ENCODE measurements at places on chromosomes 3 and 15. TPM values are rescaled to one million over a fixed set of nuclear protein-coding genes. Genes with fewer than 3 reads are reported as not detected.

SERPINI2 gene
- not detected for total RNA-seq

MYO5C gene
- total RNA-seq: 0.24 TPM

MYO9A gene
- total RNA-seq: 21.3 TPM

DNA sequence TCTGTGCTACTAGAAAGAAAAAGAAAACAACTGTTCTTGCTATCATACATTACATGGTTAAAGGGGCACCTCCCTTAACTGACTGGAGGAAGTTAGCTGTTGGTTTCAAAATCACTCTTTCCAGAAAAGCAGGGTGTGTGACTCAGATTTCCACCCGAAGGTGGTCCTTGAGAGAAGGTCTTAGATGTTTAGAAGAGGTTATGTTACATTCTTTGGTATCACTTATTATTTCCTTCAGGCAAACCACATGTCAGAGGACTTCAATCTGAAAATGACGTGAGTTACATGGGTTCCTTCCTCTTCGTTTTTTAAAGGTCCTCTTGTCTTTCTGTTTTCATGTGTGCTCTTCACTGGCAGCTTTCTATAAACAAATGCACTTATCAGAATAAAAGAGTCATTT, 307.9 kb upstream of the CBLB start:
- DNase-seq: peak; percentile 91

- no peak for DNase-seq
These were observed 466.4 kb downstream of the DIPK2A start for GRCh38 chr3:144437989-144438388.

MYLK gene
- total RNA-seq: 0.21 TPM

SPINK8 gene
- not detected for total RNA-seq

- no peak for DNase-seq
These were observed 112.9 kb downstream of the SEC22A start for GRCh38 chr3:123314359-123315270.

ONECUT1 gene
- total RNA-seq: not detected

- no peak for DNase-seq
These were observed 87.2 kb downstream of the USP13 start for GRCh38 chr3:179739816-179740594.

CCDC191 gene
- 0.66 TPM for total RNA-seq

DNA sequence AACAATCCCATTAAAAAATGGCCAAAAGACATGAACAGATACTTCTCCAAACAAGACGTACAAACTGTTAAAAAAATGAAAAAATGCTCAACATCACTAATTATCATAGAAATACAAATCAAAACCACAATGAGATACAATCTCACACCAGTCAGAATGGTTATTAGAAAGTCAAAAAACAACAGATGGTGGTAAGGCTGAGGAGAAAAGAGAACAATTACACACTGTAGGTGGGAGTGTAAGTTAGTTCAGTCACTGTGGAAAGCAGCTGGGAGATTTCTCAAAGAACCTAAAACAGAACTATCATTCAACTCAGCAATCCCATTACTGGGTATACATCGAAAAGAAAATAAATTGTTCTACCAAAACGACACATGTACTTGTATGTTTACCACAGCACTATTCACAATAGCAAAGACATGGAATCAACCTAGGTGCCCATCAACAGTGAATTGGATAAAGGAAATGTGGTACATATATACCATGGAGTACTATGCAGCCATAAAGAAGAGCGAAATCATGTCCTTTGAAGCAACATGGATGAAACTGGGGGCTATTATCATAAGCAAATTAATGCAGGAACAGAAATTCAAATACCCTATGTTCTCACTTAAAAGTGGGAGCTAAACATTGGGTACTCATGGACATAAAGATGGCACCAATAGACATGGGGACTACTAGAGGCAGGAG, 51.5 kb downstream of the MYO1E start:
- no peak for DNase-seq

RAB7A gene
- total RNA-seq: 361 TPM

DNA sequence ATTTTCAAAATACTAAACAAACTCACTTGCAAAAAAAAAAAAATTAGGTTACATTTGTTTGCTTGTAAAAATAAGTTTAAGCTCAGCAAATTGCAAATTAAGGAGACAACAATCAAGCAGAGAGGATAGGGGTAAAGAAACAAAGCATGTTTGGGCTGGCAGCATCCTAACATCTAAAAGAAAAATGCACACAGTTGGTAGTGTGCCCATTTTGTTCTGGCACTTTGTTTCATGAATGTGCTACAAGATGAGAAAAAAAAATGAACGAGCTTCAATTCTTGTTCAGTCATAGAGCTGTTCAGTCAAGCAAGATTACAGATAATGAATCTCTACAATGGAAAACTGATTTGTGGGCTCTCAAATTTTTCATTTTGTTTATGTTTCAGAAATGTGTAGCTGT, 17.7 kb upstream of the ZBBX start:
- DNase-seq: no peak

GRCh38 chr3:65483480-65483879, 555.2 kb downstream of the MAGI1 start:
- no peak for DNase-seq

GRCh38 chr15:61383421-61383820, 154.3 kb upstream of the RORA start:
- no peak for DNase-seq

DNA sequence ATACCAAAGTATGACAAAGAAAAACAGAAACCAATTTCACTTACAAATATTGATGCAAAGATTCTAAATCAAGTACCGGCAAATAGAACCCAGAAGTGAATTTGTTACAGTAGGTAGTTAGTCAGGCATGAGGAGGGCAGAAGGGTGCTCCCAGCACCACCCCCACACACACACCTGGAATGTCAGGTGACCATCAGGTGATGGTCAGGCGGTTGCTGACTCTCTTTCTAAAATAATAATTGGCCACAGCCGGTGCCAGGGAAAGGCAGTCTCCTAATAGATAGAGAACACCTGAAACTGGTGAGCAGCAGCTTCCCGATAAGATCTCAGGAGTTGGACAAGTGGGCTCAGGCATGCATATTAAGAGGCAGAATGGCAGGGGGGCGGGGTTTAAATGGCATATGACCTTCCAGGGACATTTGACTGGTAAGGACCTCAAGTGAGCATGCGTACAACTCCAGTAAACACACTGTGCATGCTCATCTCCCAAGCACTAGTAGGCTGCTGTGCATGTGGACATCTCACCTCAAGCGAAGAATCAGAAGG, 131.1 kb downstream of the ANO10 start:
- no peak for DNase-seq

EID1 gene
- 192 TPM for total RNA-seq

DNA sequence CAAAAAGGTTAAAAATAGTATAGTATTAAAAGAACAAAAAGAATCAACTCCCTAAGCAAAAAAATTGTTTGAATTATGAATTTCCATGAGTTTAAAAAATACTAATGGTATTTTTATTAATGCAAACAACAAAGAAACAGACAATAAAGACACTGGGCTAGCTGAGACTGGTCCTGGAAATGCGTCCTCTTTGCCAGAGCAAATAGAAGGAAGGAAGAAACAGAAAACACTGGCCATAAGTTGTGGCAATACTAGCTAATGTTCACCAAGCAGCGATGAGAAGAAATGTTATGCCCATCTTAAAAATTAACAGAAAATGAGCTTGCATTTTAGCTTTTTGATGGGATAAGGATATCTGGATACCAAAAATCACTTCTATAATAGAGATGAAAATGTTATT, 88.6 kb downstream of the TBL1XR1 start:
- DNase-seq: no peak

GRCh38 chr3:154428286-154429206, 1.4 kb downstream of the GPR149 start:
- no peak for DNase-seq

GRCh38 chr3:62539762-62540161, 166.4 kb upstream of the FEZF2 start:
- DNase-seq: no peak

GOLGA6L9 gene
- total RNA-seq: 1.5 TPM

DNA sequence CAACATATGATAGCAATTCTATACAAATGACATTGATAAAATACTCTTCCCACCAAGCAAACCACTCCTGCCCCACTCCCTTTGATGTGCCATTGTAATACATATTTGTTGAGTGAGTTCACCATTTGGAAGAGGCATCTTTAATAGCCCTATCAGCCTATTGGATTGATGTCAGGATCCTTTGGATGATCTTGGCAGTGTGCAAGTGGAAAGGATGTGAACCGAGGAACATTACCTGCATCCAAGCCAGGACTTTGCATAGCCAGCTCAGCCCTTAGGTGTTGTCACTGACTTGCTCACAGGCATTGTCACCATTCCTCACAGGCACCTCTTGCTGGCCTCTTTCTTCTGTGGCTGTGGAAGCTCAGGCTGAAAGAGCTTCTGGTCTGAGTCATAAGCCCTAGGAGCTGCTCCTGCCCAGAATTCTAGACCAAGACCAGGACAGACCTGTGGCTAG, 16.5 kb upstream of the TIMP4 start:
- DNase-seq: no peak

DNA sequence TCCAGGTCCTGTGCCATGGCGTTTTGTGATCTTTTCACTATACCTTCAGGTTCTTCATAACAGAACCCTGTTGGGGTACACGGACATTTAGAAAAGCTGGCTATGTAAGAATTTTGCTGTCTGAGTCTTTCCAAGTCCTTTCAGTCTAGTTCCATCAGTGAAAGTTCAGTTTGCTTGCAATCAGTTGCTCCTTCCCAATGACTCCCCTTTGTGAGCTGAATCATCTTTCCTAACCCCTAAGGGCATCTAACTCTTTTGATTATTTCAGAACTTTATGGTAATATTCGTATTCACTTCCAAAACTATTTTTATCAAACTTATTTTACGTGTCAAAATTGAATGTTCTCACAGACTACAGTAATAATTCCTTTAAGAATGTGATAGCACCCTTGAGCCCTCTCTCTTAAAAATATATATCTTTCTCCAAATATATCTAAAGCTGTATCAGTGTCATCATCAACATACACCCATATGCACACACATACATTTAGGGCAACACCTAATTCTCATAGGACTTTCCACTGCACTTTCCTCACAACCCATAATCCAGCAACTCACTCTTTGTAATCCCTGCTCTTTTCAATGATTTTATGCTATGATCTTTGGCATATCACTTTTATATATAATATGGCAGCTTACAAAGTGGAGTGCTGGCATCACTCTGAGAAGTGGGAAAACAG, 263.7 kb downstream of the GBE1 start:
- DNase-seq: no peak

- DNase-seq: no peak
These were observed 149.5 kb downstream of the OSBPL10 start for GRCh38 chr3:31831591-31831990.

- peak; percentile 73 for DNase-seq
These were observed 52.4 kb upstream of the RGMA start for GRCh38 chr15:93141371-93141794.

PTPRG gene
- 4.6 TPM for total RNA-seq

- DNase-seq: no peak
These were observed 341.5 kb downstream of the EPHB1 start for GRCh38 chr3:135136361-135137100.

EBLN2 gene
- 7.8 TPM for total RNA-seq

DPPA2 gene
- total RNA-seq: not detected

DNA sequence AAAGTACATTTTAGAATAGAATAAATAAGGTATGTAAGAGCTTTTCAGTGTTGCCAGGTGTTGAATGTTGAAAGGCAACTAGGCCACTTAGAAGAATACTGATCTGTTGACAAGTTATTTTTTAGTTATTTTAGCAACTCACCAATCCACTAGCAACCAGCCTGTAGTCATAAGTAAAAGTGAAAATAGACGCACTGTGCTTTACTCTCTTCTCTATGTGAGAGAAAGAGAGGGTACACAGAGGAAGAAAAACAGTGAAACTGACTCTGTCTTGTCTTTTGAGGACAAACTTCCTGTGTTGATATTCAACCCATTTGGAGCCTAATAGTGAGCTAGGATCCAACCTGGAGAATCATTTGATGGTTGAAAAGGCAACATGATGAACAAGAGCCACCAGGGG, 327.1 kb upstream of the GOLIM4 start:
- DNase-seq: no peak

DNA sequence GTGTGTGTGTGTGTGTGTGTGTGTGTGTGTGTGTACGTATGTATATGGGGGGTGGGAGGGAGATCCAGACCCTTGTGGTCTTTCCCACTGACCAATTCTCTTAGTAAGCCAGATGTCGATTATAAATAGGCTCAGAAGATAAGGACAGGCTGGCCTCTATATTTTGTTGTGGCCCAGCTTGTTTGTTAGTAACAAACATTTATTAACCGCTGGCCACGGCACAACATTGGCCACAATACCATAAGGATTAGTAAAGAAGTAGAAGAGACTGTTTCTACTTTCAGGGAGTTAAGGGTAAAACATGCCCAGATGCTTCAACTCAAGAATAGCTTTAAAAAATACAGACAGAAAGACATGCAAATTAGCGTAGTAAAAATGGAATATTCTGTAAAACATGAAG, 58.1 kb downstream of the ABHD2 start:
- DNase-seq: no peak

GOLGA6B gene
- not detected for total RNA-seq

DNA sequence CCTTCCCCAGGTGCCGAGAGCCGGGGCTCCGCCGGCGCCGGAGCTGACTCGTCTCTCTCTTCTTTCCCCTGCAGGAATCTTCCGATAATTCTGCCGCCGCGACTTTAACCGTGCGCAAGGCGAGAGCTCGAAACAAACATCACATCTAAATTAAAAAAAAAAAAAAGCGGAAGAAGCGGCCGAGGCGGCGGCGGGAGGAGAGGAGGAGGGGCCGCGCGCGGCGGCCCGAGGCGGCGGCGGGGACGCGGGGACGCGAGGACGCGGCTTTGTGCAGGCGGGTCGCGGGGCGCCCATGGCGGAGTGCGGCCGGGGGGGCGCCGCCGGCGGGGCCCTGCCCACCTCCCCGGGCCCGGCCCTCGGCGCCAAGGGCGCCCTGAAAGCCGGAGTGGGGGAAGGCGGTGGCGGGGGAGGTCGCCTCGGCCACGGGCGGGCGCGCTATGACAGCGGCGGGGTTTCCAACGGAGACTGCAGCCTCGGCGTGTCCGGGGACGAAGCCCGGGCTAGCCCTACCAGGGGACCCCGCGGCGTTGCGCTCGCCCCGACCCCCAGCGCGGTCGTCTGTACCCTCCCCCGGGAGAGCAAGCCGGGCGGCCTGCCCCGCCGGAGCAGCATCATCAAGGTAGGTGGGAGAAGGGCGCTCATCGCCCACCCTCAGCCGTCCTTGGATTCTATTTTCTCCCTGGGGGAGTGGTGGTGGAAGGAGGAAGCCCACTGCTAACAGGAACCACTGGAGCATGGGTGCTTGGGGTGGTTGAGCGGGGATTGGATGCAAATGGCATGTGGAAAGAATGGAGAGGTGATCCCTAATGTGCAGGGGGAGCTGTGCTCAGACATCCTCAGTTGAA, at the start of gene PLCL2:
Gene PLCL2, plus strand, starts transcription at position 208 of the 845 bp plus-strand sequence. Its CDS starts 85 bp downstream, at position 293.
- peak; percentile 90 for DNase-seq

XCR1 gene
- total RNA-seq: 0.05 TPM

- no peak for DNase-seq
These were observed 30.3 kb downstream of the SEC61A1 start for GRCh38 chr3:128082546-128082945.

Measured in activated CD4-positive, alpha-beta T cell treated with anti-CD3 and anti-CD28 coated beads, Interleukin-2, amount 10 ng/mL, durations not matched to agents 24 days and 14 days (primary cell).